ENCODE measurements at places on chromosomes 7 and 10. TPM values are rescaled to one million over a fixed set of nuclear protein-coding genes. Genes with fewer than 3 reads are reported as not detected.

GRCh38 chr7:127941476-127942210, 89.6 kb downstream of the LRRC4 start:
- H3K36me3 ChIP-seq, result no peaks in the 10 kb centered on the region
- H3K4me1 ChIP-seq, result no peaks in the 10 kb centered on the region
- no peaks in the 10 kb centered on the region for H3K27me3 ChIP-seq
- H3K4me3 ChIP-seq, result no peak overlapping the region

- no peaks in the 10 kb centered on the region for H3K27me3 ChIP-seq
- peak overlapping the region; percentile 100 for H3K27ac ChIP-seq
- no peaks in the 10 kb centered on the region for H3K36me3 ChIP-seq
- DNase-seq, result peak; percentile 77
- peak overlapping the region; percentile 100 for H3K4me3 ChIP-seq
- peaks cover 18% of the 10 kb centered on the region for H3K4me1 ChIP-seq
These were observed 745 bp downstream of the YWHAG start for GRCh38 chr7:76358011-76358480.

DNA sequence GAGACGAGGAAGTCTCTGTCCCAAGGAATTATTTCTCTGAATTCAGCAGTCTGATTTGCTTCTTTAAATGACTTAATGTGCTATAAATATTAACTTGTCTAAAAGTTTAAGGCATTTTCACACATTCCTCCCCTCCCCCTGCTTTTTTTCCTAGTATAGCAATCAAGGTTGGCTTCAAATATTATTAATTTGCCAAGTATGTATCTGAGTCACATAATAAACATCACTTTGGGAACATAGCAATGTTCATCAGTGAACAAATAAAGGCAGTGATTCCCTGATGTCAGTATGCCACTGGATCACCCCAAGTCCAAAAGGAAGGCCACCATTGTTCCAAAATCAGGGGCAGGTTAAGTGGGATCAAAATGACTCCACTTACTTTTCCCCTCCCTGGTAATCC, 40.5 kb downstream of the PDE6C start:
- H3K36me3 ChIP-seq, result no peaks in the 10 kb centered on the region
- no peak overlapping the region for H3K27ac ChIP-seq
- no peaks in the 10 kb centered on the region for H3K4me1 ChIP-seq

GRCh38 chr7:958221-959200, 4.0 kb upstream of the ADAP1 start:
- peaks cover 3% of the 10 kb centered on the region for H3K27me3 ChIP-seq
- no peak for DNase-seq
- no peak overlapping the region for H3K4me3 ChIP-seq
- H3K4me1 ChIP-seq, result no peaks in the 10 kb centered on the region

GRCh38 chr10:45673074-45673648, 589 bp upstream of the ZFAND4 start:
- peak; percentile 79 for DNase-seq
- H3K4me1 ChIP-seq, result no peaks in the 10 kb centered on the region
- no peaks in the 10 kb centered on the region for H3K27me3 ChIP-seq

The NCF1 gene
- total RNA-seq, result 0.37 TPM

The MYL7 gene
- total RNA-seq, result 2.0 TPM

The APBB1IP gene
- 18.0 TPM for total RNA-seq

The CALML5 gene
- not detected for total RNA-seq

Data from right lobe of liver (tissue), 6 donors.